ENCODE measurements at places on chromosomes 6 and 20. TPM values are rescaled to one million over a fixed set of nuclear protein-coding genes. Genes with fewer than 3 reads are reported as not detected.

KIF25 gene
- total RNA-seq: not detected

SLC35D3 gene
- not detected for total RNA-seq

CST4 gene
- total RNA-seq: not detected

TMC2 gene
- 0.56 TPM for total RNA-seq

LY6G6D gene
- not detected for total RNA-seq

LGSN gene
- not detected for total RNA-seq

TEAD3 gene
- 73.8 TPM for total RNA-seq

GPR6 gene
- not detected for total RNA-seq

MAN1A1 gene
- 65.3 TPM for total RNA-seq

POLR3F gene
- total RNA-seq: 10.3 TPM

HDGFL1 gene
- total RNA-seq: not detected

TDRD6 gene
- total RNA-seq: 0.74 TPM

CST2 gene
- not detected for total RNA-seq

PRDM13 gene
- not detected for total RNA-seq

FRK gene
- total RNA-seq: 8.3 TPM

ENPP1 gene
- 13.6 TPM for total RNA-seq

ID4 gene
- total RNA-seq: 97.0 TPM

ARMH2 gene
- not detected for total RNA-seq

PDYN gene
- not detected for total RNA-seq
